Skin of body (tissue), 3 donors: ENCODE measurements at places on chromosomes 7 and 10.

DNA sequence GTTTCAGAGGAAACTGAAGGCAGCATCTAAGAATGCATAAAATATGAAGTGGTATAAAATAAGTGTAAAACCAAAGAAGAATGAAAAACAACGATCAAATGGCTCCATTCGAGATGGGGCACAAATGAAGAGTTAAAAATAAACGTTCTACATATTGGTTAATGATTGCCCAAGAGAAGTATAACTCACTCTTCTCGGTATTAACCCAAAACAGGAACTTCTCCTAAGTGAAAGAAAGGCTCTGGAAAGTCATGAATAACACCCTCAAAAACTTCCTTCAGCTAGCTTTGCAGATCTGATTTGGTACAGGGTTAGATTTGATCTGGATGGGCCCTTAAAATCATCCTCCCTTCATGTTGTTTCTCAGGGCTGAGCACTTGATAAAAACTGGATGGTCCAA lies 94.3 kb upstream of the ADO start:
- DNase-seq = no peak

DNA sequence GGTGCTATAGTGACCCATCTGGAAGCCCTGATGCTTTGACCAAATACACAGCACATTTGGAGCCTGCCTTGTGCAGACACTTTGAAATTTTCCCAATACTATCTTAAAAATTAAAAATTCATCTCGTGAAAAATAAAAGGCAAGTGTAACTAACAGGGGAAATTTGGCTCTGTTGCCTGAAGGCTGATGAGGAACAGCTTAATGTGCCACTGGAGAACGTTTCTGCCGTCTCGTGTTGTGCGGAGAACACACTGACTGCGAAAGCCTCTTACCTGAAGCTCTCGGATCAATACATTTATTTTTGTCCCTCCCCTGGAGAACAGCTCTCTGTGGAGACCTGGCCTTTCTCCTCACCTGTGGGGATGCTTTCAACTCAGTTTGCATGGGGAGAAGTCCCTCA lies 77.2 kb upstream of the CHST15 start:
- DNase-seq = no peak

DNA sequence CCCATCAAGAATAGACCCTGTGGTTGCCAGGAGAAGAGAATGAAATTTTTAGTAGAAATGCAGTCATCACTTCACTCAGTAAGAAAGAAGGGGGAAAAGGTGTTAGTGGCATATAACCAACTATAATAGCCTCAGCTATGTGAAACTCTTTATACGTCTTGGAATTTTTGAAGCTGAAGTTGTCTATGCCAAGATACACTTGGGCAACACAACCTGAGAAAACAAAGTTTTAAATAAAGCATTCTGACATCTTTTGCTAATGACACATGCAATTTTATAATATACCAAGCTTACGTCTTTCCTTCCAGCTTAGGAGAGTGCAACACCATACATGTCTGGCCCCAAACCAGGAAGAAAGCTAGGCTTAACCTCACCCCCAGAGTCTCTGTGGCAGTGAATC lies 40.8 kb upstream of the ZNF438 start:
- DNase-seq = no peak

DNA sequence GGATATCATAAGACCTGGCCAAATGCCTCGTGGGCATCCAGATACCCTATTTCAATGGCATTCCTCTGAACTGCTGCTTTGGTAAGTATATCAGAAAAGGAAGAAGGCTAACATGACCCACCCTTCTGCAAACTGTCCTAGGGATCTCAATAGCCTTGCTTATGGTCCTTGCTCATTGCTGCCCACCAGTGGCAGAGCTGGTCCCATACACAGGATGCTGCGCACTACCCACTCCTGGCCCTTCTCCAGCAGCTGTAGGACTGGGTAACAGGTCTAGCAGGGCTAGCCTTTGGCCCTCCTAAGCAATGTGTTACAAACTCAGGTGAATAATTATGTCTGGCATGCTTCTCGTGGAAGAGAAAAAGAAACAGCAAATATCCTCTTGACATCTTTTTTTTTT lies 72.5 kb downstream of the C10orf90 start:
- no peak for DNase-seq
